ENCODE measurements at places on chromosomes 13 and 19.

- DNase-seq: no peak
Observed at GRCh38 chr13:99446242-99446641, 55.0 kb upstream of the TM9SF2 start.

DNA sequence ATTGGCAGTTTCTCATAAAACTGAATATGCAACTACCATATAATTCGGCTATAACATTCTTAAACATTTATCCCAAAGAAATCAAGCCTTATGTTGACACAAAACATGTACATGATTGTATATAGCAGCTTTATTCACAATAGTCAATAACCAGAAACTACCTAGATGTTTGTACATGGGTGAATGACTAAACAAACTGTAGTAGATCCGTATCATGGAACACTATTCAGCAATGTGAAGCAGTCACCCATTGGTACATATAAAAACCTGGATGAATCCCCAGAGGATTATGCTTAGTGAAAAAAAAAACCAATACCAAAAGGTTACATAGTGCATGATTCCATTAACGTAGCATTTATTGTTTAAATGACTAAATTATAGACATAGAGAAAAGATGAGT is 471.7 kb upstream of the KLHL1 start:
- DNase-seq: no peak

GRCh38 chr13:24176351-24177101 is 16.0 kb downstream of the SPATA13 start:
- no peak for DNase-seq

DNA sequence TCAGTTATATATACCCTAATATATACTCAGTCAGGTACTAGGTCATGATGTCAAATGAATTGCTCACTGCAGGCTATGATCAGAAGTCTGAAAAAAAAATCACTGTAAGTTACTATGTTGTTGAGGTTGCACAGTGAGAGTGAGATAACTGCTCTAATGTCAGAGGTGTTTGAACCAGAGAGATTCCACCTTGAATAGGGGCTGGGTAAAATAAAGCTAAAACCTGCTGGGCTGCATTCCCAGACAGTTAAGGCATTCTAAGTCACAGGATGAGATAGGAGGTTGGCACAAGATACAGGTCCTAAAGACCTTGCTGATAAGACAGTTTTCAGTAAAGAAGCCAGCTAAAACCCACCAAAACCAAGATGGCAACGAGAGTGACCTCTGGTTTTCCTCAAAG is 10.2 kb downstream of the EPSTI1 start:
- no peak for DNase-seq

GRCh38 chr19:1412995-1413800 is 5.8 kb downstream of the DAZAP1 start:
- no peak for DNase-seq

DNA sequence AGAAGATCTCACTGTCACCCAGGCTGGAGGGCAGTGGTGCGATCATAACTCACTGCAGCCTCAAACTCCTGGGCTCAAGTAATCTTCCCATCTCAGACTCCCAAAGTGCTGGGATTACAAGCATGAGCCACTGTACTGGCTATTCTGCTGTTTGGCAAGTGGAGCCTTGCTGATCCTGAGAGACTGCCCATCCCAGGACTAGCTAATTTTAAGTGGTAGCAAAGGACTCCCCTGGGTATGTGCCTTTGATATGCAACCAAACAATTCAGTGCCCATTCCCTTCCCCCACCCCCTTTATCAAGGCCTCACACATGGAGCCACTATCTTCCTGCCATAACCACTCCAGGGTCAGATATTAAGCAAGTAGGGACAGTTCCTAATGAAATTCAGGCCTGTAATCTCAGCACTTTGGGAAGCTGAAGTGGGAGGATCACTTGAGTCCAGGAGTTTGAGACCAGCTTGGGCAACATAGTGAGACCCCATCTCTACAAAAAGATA is 17.0 kb upstream of the ZNF460 start:
- no peak for DNase-seq

GRCh38 chr13:82729401-82729800 is 1152.9 kb downstream of the SLITRK1 start:
- no peak for DNase-seq

DNA sequence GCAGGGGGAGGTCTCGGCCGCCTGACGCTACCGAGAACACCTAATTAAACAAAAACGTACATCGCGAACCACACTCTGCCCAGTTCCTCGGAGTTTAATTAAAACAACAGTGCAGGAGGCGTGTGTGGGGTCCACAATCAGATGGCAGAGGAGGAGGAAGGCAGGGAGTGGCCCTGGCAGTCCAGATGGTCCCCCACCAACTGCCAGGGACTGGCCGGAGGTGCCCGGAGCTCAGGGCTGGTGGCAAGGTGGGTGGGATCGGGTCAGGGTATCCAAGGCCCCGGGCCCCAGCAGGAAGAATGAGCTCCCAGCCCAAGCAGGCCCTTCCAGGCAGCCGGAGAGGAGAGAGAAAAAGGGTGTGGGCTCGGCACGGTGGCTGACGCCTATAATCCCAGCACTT is 71.3 kb downstream of the PTPRS start:
- DNase-seq: no peak

DNA sequence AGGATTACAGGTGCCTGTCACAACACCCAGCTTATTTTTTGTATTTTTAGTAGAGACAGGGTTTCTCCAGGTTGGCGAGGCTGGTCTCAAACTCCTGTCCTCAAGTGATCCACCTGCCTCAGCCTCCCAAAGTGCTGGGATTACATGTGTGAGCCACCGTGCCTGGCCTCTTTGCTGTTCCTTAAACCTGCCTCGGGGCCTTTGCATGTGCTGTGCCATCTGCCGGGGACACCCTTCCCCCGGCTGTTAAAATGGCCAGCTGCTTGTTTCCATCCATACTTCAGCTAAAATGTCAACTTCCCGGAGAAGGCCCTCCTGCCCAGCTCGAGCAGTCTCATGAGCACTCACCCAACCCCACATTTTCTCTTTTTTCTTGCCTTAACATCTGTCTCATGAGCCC is 19.1 kb upstream of the PDE4C start:
- DNase-seq: no peak

GRCh38 chr13:100984085-100984705 is 309.6 kb upstream of the TMTC4 start:
- no peak for DNase-seq

- no peak for DNase-seq
Observed at GRCh38 chr13:78105656-78106055, 187.0 kb upstream of the EDNRB start.

- DNase-seq: no peak
Observed at GRCh38 chr13:114049026-114049425, 75.2 kb upstream of the C13orf46 start.

GRCh38 chr19:18543814-18544475 is 572 bp upstream of the FKBP8 start:
- DNase-seq: no peak

DNA sequence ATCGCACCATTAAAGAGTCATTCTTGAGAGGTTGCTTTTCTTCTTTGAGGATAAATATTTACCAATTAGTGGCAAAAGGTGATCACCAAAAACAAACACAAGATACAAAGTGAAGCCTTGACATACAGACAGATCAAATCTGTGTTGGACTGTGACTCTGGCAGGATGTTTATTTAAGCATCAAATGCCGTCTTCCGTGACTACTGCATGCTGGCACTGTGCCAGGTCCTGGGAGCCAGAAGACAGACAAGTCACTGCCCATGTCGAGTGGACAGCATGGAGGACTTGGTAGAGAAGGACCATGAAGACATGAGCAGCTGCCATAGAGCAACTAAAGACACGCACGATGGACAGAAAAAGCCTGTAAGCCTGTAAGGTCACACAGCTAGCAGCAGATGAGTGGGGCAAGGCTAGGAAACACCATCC is 92.8 kb upstream of the FARP1 start:
- no peak for DNase-seq

DNA sequence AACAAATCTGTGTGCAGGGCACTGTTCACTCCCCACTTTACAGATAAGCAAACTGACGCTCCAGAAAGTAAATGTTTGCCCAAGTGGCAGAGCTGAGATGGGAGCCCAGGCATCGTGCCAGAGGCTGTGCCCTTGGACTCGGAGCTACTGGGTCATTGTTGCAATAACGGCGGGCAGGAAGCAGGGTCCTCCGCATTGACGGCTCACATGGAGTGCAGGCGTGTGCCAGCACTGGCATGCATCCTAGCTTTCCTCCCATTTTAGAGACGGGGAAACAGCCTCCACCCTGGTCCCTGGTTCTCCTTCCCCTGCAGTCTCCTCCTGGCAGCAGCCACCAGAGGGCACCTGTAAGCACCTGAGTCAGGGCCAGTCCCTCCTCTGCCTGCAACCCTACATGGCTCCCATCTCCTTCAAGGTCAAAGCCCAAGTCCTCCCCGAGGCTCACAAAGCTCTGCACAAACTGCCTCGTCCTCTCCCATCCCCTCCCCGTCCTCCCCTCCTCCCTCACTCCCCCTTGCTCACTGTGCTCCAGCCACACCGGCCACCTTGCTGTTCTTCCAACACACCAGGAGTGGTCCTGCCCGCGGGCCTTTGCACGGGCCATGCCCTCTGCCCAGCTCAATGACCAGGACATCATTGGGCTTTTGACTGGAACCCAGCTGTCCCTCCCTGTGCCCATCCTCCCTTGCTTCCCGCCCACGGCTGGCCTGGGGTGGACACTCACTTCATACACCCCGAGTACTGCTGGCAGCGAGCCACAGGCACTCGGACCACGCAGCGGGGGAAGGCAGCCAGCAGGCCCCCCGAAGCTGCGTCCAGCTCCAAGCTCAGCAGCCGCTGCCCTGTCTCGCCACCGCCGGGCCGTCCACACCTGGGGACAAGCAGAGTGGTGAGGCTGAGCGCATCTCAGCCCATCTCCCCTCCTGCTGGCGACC is 7.7 kb upstream of the LRG1 start:
- no peak for DNase-seq

- no peak for DNase-seq
Observed at GRCh38 chr19:48630296-48631063, 6.7 kb downstream of the DBP start.

- DNase-seq: no peak
Observed at GRCh38 chr19:13796301-13797057, 1.2 kb downstream of the ZSWIM4 start.

- no peak for DNase-seq
Observed at GRCh38 chr19:543910-544608, at the start of gene GZMM. Gene GZMM (plus strand): TSS chr19:544053. CDS start chr19:544072, 19 bp downstream.

GRCh38 chr13:97325738-97326137 is 103.6 kb downstream of the MBNL2 start:
- no peak for DNase-seq

DNA sequence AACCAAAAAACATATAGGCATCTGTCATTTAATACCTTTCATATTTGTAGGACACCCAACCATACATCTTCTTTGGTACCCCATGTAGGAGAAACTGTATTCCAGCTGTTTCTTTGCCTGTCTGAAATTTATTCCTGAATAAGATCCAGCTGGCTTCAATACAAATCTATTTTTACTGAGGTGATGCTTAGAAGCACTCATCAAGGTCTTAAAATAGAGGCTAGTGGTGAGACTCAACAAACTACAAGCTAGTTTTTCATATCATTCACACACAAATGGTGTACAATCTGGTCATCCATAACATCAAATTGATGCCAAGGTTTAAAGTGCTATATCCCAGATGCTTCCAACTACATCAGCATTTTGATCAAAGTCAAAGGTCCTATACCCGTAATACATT is 1071.3 kb upstream of the MIR17HG start:
- DNase-seq: no peak

DNA sequence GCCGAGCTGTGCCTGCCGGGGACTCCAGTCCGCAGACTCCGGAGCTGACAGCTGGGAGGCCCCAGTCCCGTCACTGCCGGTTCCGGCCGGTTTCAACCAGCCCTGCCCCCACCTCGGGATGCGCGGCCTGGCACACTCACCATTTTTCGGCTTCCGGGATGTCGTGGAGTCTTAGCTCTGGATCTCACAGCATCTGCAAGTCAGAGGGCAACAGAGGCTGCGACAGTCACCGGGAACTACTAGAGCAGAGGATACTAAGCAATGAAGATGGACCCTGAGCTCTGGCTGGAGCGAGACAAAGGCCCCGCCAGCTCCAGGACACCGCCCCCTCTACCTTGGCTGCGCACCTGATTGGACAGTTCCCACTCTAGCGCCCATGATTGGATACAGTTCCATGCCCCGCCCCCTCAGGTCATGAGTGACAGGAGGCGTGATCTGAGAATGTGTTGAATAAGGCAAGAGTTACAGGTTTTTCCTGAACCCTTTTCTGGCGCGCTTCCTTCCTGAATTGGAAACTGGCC is at the start of gene ZNF682:
Gene ZNF682, minus strand, starts transcription at position 303 of the 521 bp plus-strand sequence. Its CDS starts 160 bp downstream, at position 143.
- peak; percentile 64 for DNase-seq

GRCh38 chr13:40517486-40518480 is 148.7 kb downstream of the FOXO1 start:
- DNase-seq: no peak

DNA sequence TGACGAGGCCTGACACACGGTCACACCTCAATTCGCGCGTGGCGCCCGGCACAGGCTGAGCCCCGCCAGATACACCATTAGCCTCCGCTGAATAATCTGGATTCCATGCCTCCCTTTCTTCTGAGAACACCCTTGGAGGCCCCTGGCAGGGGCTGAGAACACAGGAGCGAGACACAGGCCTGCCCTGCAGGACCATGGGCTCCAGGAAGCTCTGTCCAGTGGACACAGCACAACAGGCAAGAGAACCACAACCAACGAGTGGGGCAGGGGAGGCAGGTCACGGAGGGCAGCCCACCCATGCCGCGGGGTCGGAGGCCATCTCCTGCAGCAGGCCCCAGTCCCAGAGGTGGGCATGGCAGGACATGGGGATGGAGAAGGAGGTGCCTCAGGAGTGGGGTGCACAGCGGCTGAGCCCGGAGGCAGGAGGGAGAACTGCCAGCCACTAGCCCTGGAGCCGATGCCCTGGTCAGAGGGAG is 75.8 kb upstream of the C13orf46 start:
- DNase-seq: no peak

DNA sequence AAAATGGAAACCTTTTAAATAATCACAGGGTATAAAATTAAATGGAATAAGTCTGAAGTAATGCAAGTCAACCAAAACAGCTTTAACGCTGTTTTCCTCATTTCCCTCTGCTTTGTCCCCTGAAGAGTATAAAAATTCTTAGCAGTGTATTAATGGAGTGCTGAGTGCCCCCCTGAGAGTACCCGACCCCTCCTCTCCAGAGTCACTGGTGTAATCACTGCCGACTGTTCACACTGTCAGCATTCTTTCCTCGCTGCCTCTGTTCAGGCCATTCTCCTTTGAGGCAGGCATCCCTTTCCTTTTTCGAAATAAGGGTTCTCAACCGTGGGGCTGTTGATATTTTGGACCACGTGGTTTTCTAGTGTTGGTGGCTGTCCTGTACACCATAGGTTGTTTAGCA is 146.9 kb upstream of the SLC10A2 start:
- DNase-seq: no peak

GRCh38 chr13:67235265-67235664 is 5.1 kb upstream of the PCDH9 start:
- no peak for DNase-seq

Data from cortex of kidney (tissue), 1 donor.